ENCODE measurements at places on chromosomes 2 and 18.

DNA sequence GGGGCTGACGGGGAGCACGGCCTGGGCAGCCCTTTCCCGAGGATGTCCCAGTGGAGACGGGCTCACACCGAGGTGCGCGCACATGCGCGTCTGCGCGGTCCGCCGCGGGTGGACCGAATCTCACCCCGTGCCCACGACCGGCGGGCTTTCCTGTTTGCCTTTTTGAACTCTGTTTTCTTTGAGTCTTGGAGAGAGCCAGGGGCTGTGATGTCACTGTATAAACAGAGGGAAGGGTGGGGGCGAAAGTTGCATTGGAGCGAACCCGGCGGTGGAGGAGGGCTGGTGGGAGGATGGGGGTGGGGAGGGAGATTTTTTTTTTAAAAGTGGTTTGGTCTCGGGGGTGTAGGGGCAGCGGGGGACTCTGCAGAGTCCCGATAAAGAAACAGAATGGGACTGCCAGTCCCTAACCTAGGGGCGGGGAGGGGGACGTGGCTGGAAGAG is 141.2 kb upstream of the CTAGE1 start:
- peaks cover 16% of the 10 kb centered on the region for H3K27me3 ChIP-seq
- DNase-seq: peak; percentile 24
- no peak overlapping the region for H3K27ac ChIP-seq
- H3K4me1 ChIP-seq: peaks cover 15% of the 10 kb centered on the region

- H3K27me3 ChIP-seq: no peaks in the 10 kb centered on the region
- peaks cover 8% of the 10 kb centered on the region for H3K4me1 ChIP-seq
Measured at GRCh38 chr18:58694720-58695468, 23.6 kb downstream of the MALT1 start.

DNA sequence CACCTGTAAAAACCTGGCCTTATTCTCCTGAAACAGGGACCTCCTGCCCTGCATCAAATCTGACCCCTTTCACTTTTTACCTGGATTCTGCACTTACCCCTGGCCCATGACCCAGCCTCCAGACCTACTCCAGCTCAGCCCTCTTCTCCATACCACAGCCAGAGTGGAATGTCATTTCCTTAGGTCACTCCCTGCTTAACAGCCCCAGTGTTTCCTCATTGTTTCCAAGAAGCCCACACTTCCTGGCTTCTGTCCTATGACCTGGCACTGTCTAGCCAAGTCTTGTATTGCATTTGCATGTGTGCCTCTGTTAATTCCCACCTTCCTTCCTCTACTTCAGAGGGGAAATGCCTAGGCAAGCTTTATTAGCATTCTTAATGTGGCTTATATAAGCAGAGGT is 51.4 kb upstream of the TRIB2 start:
- no peaks in the 10 kb centered on the region for H3K27me3 ChIP-seq
- H3K36me3 ChIP-seq: no peaks in the 10 kb centered on the region
- no peak overlapping the region for H3K27ac ChIP-seq

DNA sequence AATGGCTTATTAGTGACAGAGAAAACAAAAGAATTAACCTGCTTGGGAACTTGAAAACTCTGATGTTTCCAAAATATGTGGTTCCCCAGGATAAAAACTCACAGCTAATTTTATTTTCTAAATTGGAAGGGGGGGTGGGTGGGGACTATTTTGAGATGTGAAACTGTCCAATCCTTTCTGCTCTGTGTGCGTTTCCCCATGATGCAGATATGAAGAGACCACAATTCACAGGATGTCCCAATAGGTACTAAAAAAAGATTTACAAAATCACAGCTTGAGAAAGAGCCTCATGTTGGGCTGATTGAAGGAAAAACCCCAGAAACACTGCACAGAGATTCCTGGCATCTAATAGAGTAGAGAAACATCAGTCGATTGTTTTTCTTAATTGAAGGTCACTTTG is 273.2 kb downstream of the ARHGAP15 start:
- DNase-seq: no peak
- H3K4me1 ChIP-seq: no peaks in the 10 kb centered on the region
- H3K36me3 ChIP-seq: no peaks in the 10 kb centered on the region
- H3K27ac ChIP-seq: no peak overlapping the region
- no peaks in the 10 kb centered on the region for H3K27me3 ChIP-seq

DNA sequence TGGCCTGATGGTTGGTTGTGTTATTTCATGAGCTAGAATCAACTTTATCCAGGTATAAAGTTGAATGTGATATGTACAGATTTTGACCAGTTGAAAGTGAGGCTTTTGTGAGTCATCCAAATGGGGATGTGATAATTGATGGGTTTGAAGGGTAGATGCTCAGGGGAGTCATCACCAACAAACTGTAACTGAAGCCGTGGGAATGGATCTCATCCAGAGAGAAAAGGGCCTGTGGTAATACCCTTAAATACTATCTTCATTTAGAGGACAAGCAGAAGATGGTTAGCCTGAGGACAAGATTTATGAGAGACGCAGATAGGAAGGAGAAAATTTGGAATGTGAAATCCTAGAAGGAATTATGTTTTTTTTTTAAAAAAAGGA is 90.5 kb upstream of the MYO3B start:
- no peaks in the 10 kb centered on the region for H3K27me3 ChIP-seq
- H3K4me3 ChIP-seq: no peak overlapping the region
- no peak overlapping the region for H3K27ac ChIP-seq
- no peaks in the 10 kb centered on the region for H3K36me3 ChIP-seq

- H3K4me3 ChIP-seq: no peak overlapping the region
- H3K27ac ChIP-seq: no peak overlapping the region
- H3K4me1 ChIP-seq: no peaks in the 10 kb centered on the region
- no peaks in the 10 kb centered on the region for H3K27me3 ChIP-seq
- no peak for DNase-seq
Measured at GRCh38 chr2:125004106-125004800, 979.2 kb downstream of the CNTNAP5 start.

GRCh38 chr2:118968961-118969733 is 27.2 kb downstream of the MARCO start:
- no peaks in the 10 kb centered on the region for H3K36me3 ChIP-seq
- no peaks in the 10 kb centered on the region for H3K27me3 ChIP-seq
- no peak overlapping the region for H3K27ac ChIP-seq
- H3K4me3 ChIP-seq: no peak overlapping the region

DNA sequence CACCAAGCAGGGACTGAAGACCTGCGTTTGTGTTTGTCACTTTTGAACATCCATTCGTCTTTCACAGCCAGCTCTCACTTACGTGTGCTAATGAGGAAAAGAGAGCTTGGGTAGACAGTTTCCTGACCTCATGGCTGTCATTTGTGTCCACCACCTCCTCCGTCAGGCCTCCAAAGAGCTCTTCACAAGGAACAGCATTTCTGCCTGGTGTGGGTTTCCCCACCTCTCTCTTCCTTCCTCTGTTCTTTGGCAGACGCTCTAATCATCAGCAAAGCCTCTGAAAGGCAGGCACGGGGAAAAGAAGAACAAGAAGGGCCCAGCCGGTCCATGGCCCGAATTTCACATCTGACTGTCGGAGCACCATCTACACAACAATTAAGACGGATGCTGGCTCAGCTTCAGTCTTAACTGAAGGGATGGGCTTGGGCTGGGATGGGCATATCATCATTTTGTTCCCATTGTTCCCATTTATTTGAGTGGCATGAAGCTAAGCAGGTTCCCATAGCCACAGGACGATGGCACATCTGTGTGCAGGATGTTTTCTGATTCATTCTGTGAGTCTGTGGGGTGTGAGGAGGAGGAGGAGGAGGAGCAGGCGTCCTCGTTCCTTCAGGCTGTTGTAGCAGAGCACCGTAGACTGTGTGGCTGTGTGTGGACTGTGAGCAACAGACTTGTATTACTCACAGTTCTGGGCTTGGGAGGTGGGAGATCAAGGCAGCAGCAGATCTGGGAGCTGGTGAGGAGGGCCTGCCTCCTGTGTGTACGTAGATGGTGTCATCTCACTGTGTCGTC is 66.4 kb downstream of the TSHZ1 start:
- no peak overlapping the region for H3K4me3 ChIP-seq
- peak; percentile 18 for DNase-seq
- no peak overlapping the region for H3K27ac ChIP-seq
- H3K4me1 ChIP-seq: peaks cover 27% of the 10 kb centered on the region
- no peaks in the 10 kb centered on the region for H3K27me3 ChIP-seq

DNA sequence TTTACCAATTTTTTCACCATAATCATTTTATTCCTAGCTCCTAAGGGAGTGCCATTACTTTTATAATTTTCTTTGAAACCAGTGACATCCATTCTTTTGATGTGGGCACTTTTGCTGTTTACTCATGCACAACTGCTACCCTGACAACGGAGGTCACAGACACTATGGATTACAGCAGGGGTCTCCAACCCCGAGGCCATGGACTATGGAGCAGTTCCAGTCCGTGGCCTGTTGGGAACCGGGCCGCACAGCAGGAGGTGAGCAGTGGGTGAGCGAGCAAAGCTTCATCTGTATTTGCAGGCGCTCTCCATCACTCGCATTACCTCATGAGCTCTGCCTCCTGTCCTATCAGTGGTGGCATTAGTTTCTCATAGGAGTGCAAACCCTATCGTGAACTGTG is 34.6 kb downstream of the PRPF40A start:
- DNase-seq: no peak
- H3K4me1 ChIP-seq: no peaks in the 10 kb centered on the region
- H3K36me3 ChIP-seq: peaks cover 41% of the 10 kb centered on the region
- H3K27ac ChIP-seq: no peak overlapping the region
- H3K4me3 ChIP-seq: no peak overlapping the region
- no peaks in the 10 kb centered on the region for H3K27me3 ChIP-seq

GRCh38 chr2:15640261-15640711 is 48.6 kb downstream of the DDX1 start:
- H3K4me3 ChIP-seq: no peak overlapping the region
- H3K27ac ChIP-seq: no peak overlapping the region
- no peaks in the 10 kb centered on the region for H3K4me1 ChIP-seq
- H3K36me3 ChIP-seq: peaks cover 5% of the 10 kb centered on the region
- no peaks in the 10 kb centered on the region for H3K27me3 ChIP-seq

DNA sequence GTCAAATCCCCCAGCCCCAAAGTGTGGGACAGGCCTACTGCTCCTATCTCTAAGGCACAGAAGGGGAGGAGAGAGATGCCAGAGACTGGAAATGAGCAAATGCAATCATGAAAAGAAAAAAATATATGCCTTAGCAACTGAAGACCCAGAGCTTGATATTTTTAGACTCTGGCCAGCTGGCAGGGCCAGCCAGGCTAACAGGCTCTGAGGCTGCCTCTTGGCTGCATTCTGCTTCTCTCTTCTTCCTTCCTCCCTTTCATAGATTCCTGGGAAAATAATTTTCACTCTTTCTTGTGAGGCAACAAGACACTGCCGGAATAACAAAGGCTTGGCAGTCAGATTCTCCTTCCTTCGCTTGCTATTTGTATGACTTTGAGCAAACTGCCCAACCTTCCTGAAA is 209.1 kb downstream of the RAD51AP2 start:
- no peaks in the 10 kb centered on the region for H3K36me3 ChIP-seq
- no peaks in the 10 kb centered on the region for H3K27me3 ChIP-seq
- H3K4me1 ChIP-seq: no peaks in the 10 kb centered on the region
- no peak overlapping the region for H3K4me3 ChIP-seq

DNA sequence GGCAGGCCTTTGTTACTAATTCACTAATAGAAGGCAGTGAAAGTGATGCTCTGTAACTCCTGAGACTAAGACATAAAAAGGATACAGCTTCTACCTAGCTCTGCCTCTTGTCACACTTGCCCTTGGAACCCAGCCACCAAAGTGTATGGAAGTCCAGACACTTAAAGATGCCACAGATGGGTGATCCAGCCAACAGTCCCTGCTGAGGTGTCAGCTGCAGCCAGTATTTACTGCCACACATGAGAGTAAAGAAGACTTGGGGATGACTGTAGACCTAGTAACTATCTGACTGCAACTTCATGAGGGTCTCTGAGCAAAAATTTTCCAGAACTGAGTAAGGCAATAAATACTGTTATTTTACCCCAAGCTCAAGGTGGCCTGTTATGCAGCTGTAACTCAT is 8.8 kb downstream of the IMMT start:
- peak overlapping the region; percentile 78 for H3K27ac ChIP-seq
- DNase-seq: no peak
- H3K27me3 ChIP-seq: no peaks in the 10 kb centered on the region

GRCh38 chr18:61459896-61460648 is 126.8 kb downstream of the CDH20 start:
- H3K4me1 ChIP-seq: no peaks in the 10 kb centered on the region
- no peaks in the 10 kb centered on the region for H3K27me3 ChIP-seq
- H3K36me3 ChIP-seq: no peaks in the 10 kb centered on the region

- H3K4me1 ChIP-seq: no peaks in the 10 kb centered on the region
- no peaks in the 10 kb centered on the region for H3K36me3 ChIP-seq
- no peak overlapping the region for H3K27ac ChIP-seq
- DNase-seq: no peak
Measured at GRCh38 chr2:16784652-16785051, 119.0 kb upstream of the CYRIA start.

DNA sequence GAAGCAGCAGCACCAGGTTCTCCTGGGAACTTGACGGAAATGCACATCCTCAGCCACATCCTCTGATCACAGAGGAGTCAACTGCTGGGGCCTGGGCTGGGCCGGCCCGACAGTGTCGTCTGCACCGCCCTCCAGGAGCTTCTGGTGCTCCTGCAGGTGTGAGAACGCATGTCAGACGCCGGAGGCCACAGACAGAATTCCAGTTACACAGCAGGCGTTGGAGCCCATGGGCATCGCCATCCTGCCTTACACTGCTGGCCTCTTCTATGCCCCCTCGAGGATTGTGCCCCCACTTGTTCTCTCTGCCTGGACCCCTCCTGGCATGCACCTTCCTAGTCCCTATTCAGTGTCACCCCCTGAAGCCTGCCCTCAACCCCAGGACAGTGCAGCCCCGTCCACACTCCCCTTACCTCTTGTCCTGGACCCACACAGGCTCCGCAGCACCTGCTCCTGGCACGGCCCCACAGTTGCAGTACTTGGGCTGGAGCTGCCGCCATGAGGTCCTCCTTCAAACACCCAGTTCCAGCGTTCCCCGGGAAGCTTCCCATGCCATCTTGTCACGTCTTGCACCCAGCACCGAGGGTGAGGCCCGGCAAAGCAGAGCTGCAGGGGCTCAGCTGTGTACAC is 37.5 kb downstream of the ADI1 start:
- no peak for DNase-seq
- no peak overlapping the region for H3K4me3 ChIP-seq
- no peaks in the 10 kb centered on the region for H3K4me1 ChIP-seq
- no peaks in the 10 kb centered on the region for H3K27me3 ChIP-seq

DNA sequence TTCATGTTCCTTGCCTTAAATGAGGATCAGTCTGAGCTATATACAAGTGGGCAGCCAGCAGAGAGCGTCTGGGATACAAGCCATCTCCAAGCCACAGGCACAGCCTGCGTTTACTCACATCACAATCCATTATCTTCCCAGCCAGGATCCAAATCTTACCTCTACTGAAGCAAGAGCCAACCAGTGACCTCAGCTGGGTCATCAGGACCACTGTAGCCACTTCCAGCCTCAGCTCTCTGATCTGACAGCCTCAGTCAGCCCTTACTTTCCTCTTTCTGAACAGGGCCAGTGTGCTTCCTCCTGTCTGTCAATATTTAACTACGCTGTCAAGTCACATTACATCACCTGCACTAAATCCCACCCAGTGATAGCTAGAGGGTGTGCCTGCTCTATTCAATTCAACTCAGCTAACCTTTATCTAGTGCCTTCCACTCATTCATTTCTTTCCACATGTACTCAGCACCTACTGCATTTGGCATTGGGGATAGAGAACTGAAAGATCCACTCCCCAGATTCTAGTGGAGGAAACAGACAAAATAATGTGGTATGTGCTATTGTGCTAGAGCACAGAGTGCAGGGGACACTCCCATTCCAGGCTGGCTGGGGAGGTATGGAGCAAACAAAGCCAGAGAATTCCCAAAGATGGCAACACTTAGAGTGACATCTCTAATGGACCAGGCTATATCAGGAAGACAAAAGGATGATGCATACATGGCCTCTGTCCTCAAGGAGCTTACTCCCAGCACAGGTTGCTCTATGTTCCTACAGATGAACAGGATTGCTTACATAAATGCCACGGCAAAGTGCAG is 146.5 kb downstream of the NCKAP5 start:
- H3K4me1 ChIP-seq: no peaks in the 10 kb centered on the region
- H3K27ac ChIP-seq: no peak overlapping the region
- no peaks in the 10 kb centered on the region for H3K36me3 ChIP-seq
- no peak for DNase-seq
- no peak overlapping the region for H3K4me3 ChIP-seq
